ENCODE measurements at places on chromosomes 16 and 17. TPM values are rescaled to one million over a fixed set of nuclear protein-coding genes. Genes with fewer than 3 reads are reported as not detected.

- DNase-seq = no peak
These were observed 34.8 kb downstream of the RPGRIP1L start for GRCh38 chr16:53668869-53669268.

- DNase-seq = peak; percentile 58
These were observed at the start of gene NT5M for GRCh38 chr17:17303010-17303846. TSS of gene NT5M (plus strand) at chr17:17303373. CDS start at chr17:17303551, 178 bp downstream.

DNA sequence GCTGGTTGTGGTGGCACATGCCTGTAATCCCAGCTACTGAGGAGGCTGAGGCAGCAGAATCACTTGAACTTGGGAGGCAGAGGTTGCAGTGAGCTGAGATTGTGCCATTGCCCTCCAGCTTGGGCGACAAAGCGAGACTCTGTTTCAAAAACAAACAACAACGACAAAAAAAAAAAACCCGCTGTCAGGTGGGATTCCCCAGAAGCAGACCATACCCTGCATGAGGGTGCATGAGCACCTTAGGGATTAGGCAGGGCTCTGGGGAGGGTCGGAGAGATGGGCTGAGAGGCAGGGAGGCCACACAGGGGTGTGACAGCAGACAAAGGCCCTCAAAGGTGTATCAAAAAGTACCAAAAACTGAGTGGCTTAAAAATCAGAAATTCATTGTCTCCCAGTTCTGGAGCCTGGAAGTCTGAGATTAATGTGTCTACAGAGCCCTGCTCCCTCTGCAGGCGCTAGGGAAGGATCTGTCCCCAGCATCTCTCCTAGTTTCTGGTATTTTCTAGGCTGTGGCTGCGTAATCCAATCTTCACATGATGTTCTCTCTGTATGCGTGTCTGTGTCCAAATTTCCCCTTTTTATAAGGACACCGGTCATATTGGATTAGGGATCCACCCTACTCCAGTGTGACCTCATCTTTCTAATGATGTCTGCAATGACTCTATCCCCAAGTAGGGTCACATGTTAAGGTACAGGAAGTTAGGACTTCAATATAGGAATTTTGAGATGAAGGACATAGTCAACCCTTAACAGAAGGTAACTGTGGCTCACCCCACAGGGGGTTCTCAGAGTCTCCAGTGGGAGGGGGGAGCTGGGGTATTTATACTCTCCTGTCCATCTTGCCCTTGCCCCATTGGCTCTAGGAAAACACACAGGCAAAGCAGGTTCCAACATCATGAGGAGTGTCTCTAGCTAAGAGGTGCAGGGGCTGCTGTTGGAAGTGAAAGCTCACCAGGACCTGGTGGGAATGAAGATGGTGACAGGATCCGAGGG, 13.6 kb upstream of the TVP23A start:
- no peak for DNase-seq

The NEUROD2 gene
- total RNA-seq = not detected

GRCh38 chr17:67576471-67577115, 141.1 kb upstream of the NOL11 start:
- no peak for DNase-seq

DNA sequence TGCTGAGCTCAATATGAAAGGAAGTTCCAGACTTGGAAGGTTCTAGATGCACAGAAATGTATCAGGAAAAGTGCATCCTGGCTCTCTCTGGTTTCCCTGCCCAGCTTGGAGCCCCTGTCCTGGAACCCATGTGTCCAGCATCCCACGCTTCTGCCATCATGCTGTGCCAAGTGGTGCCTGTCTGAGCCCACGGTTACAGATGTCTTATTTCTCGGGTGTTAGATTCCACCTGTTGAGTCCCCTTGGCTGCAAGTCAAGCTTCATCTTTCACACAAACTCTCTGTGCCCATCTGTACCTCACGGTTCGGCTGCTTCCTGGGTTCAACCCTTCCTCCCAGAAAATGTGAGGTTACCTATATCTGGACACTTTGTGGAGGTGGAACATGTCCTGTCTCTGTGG, 22.5 kb downstream of the OR1D5 start:
- no peak for DNase-seq

Measured in IMR-90 (cell line).